ENCODE measurements at places on chromosomes 5 and 9.
A peak's percentile ranks its signal among the peaks of the same experiment; 100 is the strongest.

GRCh38 chr9:131528886-131529505 lies 2.1 kb downstream of the UCK1 start:
- DNase-seq: no peak

DNA sequence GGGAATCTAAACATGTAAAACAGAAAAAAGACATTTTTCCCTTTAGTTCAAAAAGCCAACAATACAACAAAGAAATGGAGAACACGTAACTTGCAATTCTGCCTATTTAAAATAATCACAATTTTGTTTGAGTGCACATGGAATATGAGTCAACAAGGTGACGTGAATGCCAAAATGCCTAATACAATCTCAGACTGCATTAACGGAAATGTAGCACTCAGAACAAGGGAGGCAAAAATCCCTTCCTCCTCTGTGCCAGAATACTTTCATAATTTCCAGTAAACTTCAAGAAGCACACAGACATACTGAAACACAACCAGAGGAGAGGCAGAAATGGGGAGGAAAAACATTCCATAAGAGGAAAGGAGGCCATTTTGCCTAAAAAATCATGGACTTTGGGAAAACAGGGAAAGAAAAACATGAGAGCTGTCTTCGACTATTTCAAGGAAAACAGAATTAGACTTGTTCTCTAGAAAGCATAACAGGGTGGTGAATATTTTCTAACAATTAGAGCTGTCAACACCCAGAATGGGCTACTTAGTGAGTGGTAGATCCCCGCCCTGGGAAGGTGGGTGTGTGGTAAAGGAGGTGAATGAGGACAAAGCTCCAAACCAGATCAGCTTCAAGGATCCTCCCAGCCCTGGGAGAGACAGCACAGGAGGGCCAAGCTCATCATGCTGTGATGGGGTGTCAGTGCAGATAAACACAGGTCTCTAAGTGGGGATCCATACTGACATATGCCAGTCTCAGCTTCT lies 48.2 kb downstream of the ABCA1 start:
- no peak for DNase-seq

GRCh38 chr5:116153687-116154174 lies 68.9 kb downstream of the COMMD10 start:
- no peak for DNase-seq

DNA sequence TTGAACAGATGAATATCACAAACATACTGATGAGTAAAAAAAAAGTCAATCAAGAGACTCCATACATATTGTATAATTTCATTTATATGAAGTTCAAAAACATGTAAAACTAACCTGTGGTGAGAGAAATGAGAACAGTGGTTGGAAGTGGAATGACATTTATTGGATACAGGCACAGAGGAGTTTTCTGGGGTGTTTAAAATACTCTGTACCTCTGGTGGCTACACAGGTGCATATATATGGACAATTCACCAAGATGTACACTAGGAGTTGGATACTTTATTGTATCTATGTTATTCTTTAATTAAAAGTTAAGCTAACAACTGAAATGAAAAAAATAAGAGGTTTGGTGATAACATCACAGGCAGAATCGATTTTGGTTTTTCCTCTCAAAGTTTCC lies 14.1 kb downstream of the FOXD1 start:
- no peak for DNase-seq

GRCh38 chr5:146130440-146131045 lies 25.2 kb upstream of the PLAC8L1 start:
- peak; percentile 52 for DNase-seq
